Stimulated activated CD8-positive, alpha-beta memory T cell treated with anti-CD3 and anti-CD28 coated beads, Interleukin-15, amount 100 ng/mL, for 24 hours (primary cell): ENCODE measurements at places on chromosomes 7 and 10.

- DNase-seq: no peak
These were observed 41.0 kb upstream of the TSPAN12 start for GRCh38 chr7:120898715-120899499.

GRCh38 chr10:110311357-110311949 lies 6.7 kb upstream of the SMNDC1 start:
- no peak for DNase-seq

GRCh38 chr7:105707967-105708762 lies 126.9 kb upstream of the EFCAB10 start:
- DNase-seq: no peak

DNA sequence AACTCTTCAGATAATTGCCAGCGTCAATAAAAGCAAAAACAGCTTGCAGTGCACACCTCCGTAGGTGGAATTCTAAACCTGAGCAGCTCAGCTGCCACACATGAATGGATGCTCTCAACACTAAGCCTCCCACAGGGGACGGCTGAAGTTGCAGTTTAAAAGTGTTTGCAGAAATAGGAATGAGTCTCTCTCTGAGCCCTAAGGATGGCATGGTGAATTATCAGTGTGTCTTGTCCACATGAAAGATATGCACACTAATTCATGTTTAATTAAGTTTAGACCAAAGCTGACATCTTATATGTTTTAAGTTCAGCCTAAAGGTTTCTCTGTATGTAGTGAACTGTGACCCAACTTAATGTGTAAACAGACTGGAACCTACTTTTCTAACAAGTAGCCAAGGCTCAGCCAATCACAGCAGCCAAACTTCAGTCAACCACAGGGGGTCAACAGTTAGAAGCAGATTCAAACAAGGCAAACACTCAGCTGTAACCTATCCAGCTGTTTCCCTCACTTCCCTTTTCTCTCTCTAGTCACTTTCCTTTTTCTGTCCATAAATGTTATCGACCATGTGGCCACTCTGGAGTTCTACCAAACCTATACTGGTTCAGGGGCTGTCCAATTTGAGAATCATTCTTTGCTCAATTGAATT lies 38.1 kb downstream of the CTTNBP2 start:
- no peak for DNase-seq

DNA sequence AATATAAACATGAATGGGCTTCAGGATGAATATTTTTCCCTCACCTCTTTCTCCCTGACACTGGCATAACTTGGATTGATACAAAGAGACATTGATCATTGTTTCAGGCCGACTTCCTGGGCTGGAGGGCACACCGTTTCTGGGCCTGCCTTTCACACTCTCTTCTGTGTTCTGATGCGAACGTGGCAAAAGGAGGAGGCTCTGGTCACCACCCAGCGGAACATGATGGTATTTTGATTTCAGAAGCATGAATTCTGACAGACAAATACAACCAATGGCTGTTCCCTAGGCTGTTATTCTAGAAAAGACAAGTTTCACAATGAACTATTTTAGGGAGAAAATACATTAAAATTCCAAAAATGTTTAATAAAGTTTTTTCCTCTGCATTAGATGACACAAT lies 534.5 kb upstream of the MKI67 start:
- DNase-seq: no peak

- DNase-seq: no peak
These were observed 23.9 kb upstream of the ZNF273 start for GRCh38 chr7:64879086-64879730.

GRCh38 chr10:60757420-60757895 lies 20.8 kb upstream of the CDK1 start:
- DNase-seq: no peak

- no peak for DNase-seq
These were observed 48.4 kb downstream of the HGF start for GRCh38 chr7:81721437-81721836.

DNA sequence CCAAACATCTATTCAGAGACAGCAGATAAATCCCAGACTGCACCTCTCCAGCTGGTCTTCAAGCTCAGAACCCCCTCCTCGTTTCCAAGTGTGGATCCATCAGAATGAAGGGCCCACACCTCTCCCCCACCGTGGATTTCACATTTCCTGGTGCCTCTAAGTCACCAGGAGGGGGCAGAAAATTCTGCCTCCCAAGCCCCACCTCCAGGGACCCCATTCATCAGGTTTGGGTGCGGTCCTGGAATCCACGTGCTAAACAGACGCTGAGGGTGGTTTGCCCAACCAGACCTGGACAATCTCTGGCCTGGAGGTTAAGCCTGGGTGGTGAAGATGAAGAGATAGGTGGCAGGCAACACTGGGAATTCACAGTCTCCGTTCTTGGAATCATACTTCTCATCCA lies 92.4 kb downstream of the WDR11 start:
- DNase-seq: no peak

DNA sequence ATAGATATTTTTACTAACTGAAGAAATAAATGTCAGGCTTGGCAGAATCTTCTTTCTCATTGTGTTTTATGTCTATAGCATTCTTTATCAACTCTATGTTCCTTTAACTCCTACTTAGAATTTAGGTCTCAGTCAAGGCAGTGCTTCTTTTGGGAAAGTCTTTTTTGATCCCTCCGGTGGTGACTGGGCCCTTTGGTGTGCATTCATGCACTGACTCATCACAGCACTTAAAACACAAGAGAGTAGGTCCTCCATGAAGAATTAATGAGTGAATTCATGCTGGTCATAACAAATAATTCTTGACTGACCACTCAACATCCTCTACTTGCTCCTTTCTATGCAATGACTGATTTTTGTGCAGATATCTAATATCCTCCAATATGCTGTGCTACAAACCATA lies 458.8 kb upstream of the LRRTM3 start:
- DNase-seq: no peak

DNA sequence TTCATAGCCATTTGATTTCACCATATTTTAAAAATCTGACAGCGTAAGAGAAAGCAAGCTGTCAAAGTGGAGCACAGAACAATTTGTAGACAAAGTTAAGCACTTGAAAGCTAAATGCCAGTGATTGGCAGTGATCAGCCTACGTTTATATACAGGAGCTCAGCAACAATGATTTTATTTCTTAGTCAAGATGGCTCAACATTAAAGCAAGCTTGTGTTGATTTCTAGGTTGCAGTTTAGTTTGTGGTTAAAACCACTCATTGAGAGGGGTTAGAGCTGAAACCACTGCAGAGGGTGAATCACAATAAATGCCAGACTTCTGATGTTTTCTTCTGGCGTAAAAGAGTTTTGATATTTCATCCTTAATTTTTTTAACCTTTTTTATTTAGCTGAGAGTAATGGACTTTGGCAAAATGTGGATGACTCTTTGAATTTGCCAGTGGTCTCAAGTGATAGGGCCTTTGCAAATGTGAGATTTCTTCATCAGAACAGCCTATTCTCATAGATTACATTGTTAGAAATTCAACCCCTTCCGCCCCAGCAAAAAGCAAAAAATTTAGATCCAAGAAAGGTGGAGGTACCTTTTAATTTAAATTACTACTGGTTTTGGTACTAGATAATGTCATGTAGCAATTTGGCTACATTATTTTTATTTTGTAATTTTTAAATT lies 73.8 kb downstream of the SHOC2 start:
- DNase-seq: no peak

- DNase-seq: no peak
These were observed 2.1 kb downstream of the ADIRF start for GRCh38 chr10:86970162-86970981.

DNA sequence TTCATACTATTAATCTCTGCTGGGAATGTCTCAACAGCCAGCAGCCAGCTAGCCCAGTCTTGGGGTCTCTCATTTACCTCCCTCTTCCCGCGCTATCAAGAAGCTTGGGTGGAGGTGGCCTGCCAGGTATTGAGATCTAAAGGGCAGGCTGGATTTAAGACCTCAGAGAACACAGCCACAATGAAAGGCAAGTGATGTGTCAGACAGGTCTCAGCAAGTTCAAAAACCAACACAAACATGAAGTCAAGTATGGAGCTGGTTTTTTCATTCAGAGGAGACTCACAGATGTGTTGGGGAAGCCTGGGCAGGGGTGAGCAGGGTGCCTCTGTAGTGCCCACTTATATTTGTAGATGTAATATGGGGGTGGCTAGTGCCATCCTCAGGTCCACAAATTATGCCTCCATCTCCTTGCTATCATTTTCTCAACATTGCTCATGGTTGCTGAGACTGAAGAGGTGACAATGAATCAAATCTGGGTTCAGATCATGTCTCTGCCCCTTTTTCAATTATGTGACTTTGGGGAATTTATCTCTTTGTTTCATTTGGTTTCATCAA lies 27.7 kb upstream of the CROT start:
- DNase-seq: no peak

DNA sequence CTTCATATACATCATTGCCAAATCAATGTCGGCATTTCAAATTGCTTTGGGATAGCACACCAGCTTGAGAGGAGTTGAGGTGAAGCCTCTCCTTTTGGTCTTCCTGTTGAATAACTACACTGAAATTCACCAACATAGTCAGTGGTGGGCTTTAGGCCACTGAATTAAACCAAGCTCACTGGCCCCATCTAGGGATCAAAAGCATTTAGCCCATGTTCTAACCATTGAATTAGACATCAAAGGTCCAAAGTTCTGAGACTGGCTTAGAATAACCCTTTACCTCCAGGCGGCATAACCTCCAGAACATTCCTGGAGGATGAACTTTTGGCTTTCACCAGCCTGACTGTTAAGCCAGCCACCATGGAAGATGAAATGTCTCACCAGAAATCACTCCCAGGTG lies 54.6 kb downstream of the BPGM start:
- DNase-seq: no peak
